ENCODE measurements at places on chromosomes 5 and 9.

DNA sequence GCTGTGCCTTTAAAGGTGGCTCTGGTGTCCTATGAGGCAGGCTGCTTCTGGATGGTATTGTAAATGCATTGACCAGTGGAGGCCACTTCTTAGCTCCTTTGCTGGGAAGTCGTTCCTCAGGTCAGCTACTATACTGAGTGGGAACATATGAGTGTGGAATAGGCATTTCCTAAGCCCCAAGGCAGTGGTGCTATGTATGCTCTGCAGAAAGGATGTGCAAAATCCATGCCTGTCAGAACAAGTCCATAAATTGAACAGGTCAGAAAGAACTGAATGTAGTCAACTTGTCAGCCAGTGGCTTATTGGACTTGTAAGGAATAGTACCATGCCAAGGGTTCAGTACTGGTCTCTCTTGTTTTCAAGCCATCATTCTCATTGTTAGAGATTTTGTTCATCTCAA is 216.4 kb downstream of the CDH10 start:
- DNase-seq, result no peak

GRCh38 chr5:127871503-127872153 is 168.4 kb downstream of the CCDC192 start:
- DNase-seq, result no peak

DNA sequence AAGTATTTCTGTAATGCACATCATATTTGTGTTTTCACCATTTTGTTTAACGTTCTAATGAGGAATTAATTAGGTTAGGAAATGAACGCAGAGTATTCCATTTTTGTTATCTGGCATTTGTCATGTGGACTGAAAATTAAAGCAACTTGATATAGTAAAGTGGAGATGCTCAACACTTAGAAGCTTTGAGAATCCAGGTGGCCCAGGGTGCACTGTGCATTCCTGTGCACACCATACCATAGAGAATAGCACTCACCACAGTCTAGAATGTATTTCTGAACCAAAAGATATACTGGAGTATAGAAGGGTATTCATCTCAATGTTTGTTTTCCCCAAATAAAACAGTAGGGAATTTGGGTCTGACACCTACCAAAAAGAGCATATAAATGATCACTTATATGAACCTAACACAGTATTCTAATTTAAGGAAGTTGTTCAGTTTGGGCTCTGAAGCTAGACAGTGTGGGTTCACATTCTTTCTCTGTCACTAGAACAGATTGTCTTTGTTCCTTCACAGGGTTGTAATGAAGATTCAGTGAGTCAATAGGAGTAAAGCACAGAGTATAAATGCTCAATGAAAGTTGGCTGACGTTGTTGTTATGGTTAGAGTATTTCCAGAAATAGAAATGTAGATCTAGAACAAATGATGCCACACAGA is 125.6 kb upstream of the DMRT1 start:
- no peak for DNase-seq

GRCh38 chr9:124781967-124782660 is 5.2 kb downstream of the OLFML2A start:
- no peak for DNase-seq

GRCh38 chr5:88889189-88890069 is 6.4 kb upstream of the MEF2C start:
- DNase-seq, result no peak

DNA sequence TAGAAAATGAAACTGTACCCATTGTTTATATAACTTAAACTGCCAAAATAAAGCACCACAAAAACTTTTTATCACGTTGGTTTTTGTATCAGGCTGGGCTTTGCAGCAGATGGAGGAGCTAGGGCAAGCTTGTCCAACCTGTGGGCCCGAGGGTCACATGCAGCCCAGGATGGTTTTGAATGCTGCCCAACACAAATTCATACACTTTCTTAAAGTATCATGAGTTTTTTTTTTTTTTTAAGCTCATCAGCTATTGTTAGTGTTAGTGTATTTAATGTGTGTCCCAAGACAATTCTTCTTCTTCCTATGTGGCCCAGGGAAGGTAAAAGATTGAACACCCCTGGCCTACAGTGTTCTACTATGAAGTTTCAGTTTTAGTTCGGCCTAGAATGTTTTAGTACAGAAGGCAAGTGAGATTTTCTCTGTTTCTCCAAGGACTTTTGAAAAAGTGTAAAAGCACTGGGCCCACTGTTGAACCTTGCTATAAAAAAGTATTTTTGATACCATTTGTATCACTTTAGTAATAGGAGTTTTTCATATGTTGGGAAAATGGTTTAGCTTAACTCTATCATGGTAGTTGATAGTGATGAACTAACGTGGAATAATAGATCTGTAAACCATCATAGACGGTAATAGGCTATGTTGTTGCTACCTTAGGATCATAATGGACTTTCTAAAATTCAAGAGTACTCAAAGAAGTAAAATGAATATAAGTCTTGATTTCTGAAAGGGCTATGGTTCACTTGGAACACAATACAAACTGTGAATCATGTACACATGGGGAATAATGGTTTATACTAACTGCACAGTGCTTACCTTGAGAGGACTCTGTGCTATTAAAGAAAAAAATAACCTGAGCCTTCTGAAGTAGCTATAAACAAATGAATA is 2.9 kb downstream of the CDKN2A start:
- DNase-seq, result no peak

DNA sequence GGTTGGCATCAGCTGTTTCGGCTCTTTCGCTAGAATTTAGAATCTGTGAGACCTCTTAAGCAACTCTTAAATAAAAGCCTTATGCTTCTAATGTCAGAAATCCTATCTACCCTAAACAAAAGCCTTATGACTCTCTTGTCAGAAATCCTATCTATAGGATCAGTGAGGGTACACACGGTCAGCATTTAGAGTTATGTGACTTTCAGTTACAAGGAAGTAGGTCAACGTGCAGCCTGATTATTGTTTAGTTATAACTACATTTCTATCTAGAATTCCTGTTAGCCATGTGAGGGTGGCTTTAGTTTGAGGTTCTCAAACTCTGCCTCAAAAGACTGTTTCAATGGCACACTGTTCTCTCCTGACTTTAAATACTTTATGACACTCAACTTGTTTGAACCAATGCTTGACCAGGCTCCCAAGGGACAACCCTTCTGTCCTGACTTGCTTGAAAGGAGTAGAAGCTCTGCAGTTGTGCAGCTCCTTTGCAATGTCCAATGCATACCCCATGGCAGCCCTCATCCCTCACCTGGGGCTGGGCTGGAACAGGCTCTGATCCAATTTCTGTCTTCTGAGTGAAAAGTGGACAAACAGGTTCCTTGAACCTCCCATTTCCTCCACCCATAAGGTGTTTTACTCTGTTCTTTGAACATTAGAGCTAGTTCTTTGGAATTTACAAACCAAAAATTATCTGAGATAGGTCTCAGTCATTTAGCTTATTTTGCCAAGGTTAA is 251.6 kb upstream of the PIK3R1 start:
- DNase-seq, result no peak

- peak; percentile 27 for DNase-seq
These were observed 18.1 kb downstream of the SLC12A2 start for GRCh38 chr5:128101676-128102075.

GRCh38 chr9:33354651-33355211 is 47.6 kb downstream of the AQP7 start:
- no peak for DNase-seq

- DNase-seq, result no peak
These were observed 228.4 kb downstream of the ATPSCKMT start for GRCh38 chr5:10021248-10021647.

GRCh38 chr5:119363936-119364335 is 8.1 kb downstream of the TNFAIP8 start:
- no peak for DNase-seq

Data from fibroblast of skin of left biceps (primary cell).